ENCODE measurements at places on chromosomes 3 and 15. TPM values are rescaled to one million over a fixed set of nuclear protein-coding genes. Genes with fewer than 3 reads are reported as not detected.

CFAP100 gene
- total RNA-seq: not detected

TEX55 gene
- not detected for total RNA-seq

ZKSCAN7 gene
- 1.9 TPM for total RNA-seq

- DNase-seq: no peak
- H3K27ac ChIP-seq: no peak overlapping the region
- no peaks in the 10 kb centered on the region for H3K27me3 ChIP-seq
- H3K4me1 ChIP-seq: no peaks in the 10 kb centered on the region
These were observed 16.3 kb upstream of the SNRK start for GRCh38 chr3:43270078-43270477.

DNA sequence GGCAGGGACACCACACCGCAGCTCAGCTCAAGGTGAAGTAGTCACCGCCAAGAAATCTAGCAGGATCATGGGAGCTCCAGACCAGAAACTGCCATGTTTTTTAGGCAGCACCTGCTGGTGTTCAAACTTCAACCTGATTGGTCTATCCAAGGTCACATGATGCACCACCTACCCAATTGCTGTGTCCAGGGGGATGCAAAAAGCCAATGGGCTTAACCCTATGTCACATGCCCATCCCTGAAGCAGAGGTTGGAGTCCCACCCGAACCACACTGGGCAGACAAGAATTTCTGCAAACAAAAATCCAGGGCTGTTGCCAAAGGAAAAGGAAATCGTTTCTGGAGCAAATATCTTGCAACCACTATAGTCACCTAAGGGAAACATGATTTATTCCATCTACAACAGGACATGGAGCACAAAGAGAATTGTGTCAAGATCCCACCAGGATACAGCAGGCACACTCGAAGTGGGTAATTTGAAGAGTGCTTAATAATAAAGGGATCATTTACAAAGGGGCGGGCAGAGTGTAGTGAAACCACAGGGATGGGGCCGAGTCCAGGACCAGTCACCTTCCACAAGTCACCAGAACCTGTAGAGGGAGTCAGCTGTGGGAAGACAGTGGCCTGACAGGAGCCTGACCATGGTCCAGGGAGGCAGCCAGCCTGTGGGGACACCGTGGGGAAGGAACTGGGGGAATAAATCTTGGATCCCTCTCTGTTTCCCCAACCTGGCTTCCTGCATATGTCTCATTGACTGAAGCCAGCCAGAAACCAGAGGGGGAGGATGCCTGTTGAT lies 34.2 kb upstream of the TSEN2 start:
- H3K4me3 ChIP-seq: no peak overlapping the region
- H3K4me1 ChIP-seq: no peaks in the 10 kb centered on the region
- H3K27ac ChIP-seq: no peak overlapping the region

GRCh38 chr15:63396152-63396928 lies 14.7 kb upstream of the CA12 start:
- H3K4me1 ChIP-seq: peaks cover 25% of the 10 kb centered on the region
- H3K27ac ChIP-seq: no peak overlapping the region
- H3K36me3 ChIP-seq: no peaks in the 10 kb centered on the region
- DNase-seq: no peak
- no peak overlapping the region for H3K4me3 ChIP-seq
- H3K27me3 ChIP-seq: peaks cover 24% of the 10 kb centered on the region

- no peak overlapping the region for H3K4me3 ChIP-seq
- DNase-seq: no peak
- peaks cover 22% of the 10 kb centered on the region for H3K4me1 ChIP-seq
- peaks cover 5% of the 10 kb centered on the region for H3K27me3 ChIP-seq
- H3K27ac ChIP-seq: peak overlapping the region; percentile 41
These were observed 28.6 kb downstream of the GALNT15 start for GRCh38 chr3:16203031-16203430.

Measured in activated CD8-positive, alpha-beta memory T cell treated with anti-CD3 and anti-CD28 coated beads, Interleukin-2, amount 10 ng/mL, durations not matched to agents 7 days and 5 days (primary cell).